ENCODE measurements at places on chromosomes 1 and 21.

GRCh38 chr1:147812799-147813198, 52.4 kb upstream of the GJA5 start:
- no peak for DNase-seq

DNA sequence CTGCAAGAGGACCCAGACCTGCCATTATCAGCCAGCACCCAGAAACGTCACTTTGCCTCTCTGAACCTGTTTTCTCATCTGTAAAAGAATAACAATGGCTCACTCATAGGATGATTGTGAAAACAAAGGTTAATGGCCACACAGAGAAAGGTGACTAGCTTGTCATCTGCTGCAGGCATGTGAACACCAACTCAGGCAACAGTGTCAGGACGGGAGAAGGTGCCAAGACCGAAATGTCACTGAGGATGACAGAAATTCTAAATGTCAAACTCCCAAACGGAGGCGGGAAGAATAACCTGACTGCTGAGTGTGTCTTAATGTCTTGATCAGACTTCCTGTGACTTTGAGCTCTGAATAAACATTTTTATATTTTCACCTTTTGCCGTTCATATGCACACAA, 10.3 kb downstream of the PADI4 start:
- DNase-seq, result no peak

GRCh38 chr1:116445534-116445933, 72.5 kb downstream of the ATP1A1 start:
- no peak for DNase-seq

DNA sequence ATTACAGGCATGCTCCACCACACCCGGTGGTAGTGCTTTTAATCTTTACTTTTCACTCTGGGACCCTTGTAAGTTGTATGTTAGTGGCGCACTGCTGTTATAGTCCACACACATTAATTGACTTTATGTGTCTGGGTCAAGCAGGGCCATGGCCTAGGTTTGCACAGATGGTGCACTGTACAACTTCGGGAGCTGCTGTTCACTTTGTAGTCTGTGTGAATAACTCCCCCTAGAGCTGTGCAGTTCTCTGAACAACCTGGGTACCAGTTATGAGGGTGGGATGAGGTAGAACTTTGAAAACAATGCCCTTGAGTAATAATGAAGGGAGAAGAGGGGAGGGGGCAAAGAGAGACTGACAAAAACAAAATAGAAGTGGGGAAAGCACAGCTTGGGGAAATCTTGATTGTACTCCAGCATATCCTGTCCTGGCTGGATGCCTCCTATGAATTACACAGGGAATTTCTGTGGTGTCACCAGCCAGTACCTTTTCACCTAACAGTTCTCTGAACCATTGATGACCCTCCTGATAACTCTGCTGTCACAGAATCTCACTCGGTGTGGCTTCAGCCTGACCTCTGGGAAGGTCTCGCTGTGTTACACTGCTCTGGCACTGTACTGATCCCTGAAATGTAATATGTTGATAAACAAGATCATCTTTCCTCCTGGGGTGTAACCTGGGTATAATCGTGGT, 2.2 kb downstream of the PTGFRN start:
- DNase-seq, result no peak

GRCh38 chr21:32356874-32357395, 35.9 kb downstream of the URB1 start:
- no peak for DNase-seq

GRCh38 chr1:11434501-11434900, 44.5 kb upstream of the DISP3 start:
- DNase-seq, result no peak

- DNase-seq, result no peak
Observed at GRCh38 chr21:44267655-44268142, 6.0 kb upstream of the DNMT3L start.

DNA sequence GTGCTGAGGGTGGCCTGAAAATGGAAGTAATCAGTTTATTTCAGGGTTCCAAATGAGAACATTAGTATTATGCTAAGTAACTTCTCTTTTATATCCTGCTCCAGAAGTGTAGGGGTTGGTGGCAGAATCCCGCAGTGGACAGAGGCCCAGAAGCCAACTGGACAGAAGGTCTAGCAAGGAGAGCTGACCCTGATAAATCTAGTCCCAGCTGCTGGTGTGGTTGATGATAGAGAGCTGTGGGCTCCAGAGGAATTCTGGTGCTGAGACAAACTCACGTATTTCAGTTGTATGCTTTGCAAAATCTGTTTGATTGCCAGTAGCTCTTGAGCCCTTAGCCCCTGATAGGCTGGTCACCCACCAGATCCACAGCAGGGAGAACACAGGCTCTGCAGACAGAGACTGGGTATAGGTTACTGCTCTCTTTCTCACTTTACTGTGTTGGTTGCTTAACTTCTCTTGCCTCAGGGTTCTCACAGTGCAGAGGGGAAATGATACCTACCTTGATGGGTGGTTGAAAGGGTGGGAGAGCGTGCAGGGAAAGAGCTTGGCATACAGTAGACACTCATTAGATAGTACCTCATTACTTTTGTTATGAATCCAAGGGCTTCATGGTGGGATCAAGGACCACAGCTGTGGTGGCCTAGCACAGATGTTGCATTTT, 29.6 kb upstream of the CACNA1E start:
- DNase-seq, result no peak

DNA sequence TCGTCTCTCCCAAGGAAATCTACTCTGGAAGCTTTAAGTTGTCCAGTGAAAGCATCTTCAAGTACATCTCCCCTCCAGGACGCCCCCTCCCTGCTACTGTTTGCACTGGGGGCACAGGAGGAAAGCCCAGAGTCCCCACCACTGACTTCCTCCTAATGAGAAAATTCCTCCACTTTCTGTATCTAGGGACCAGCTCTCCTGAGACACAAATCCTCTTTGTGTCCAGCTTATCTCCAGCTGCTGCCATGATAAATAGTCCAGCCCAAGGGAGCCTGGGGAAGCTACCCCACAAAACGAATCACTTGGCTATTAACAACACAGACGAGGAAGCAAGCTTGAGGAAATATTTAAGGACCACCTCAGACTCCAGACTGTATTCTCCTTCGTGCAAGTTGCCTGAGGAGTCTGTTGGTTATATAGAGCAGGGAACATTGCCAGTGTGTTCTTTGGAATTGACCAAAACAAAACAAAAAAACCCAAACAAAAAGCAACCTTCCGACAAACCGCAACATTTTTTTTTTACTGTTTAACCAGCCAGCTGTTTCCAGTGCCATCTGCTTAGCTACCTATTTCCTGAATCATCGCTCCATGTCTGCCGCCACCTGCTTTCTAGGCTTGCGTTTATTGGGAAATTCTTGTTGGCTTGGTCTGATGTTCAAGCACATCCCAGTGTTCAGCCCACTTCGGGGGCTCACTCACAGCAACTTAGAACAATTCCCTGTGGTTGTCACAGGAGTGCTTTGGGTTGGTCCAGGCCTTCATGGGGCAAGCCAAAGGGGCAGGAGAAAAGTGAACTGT, 7.7 kb downstream of the C1orf226 start:
- peak; percentile 63 for DNase-seq

- DNase-seq, result no peak
Observed at GRCh38 chr21:36640721-36641244, 58.1 kb upstream of the SIM2 start.

DNA sequence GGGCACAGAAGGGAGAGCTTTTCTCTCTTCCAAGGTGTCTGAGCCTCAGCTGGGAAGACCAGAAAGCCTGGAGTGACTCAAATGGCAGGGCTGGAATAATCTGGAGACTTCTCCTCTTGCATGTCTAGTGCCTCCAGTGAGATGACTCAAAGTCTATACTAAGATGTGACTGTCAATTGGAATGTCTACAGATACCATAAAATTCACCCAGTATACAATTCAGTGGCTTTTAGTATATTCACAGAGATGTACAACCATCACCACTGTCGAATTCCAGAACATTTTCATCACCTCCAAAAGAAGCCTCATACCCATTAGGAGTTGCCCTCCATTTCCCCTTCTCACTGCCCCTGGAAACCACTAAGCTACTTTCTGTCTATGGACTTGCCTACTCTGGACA, 47.9 kb upstream of the CNN3 start:
- DNase-seq, result no peak

DNA sequence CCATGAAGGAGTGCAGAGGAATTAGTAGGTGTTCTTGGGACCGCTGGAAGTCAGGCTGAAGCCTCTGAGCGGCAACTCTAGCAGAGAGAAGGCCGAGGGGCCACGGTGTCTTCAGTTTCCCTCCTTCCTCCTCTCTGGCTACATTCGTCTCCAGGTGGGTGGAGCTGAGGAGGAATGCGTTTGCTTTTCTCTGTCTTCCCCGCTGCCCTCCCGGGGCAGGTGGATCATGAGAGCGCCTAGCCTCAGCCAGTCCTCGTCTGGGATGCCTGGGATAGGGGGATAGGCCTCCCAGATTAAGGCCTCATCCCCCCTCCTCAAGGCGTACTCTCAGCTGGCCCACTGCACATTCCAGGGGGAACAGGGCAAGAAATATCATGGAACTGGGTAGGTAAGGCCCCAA, 7.5 kb upstream of the GOLT1A start:
- DNase-seq, result no peak

- DNase-seq, result no peak
Observed at GRCh38 chr21:42514883-42515228, 1.2 kb downstream of the SLC37A1 start.
